ENCODE measurements at places on chromosomes 2 and 18.

GRCh38 chr2:240733803-240734495 is 42.3 kb downstream of the AQP12A start:
- DNase-seq = no peak

DNA sequence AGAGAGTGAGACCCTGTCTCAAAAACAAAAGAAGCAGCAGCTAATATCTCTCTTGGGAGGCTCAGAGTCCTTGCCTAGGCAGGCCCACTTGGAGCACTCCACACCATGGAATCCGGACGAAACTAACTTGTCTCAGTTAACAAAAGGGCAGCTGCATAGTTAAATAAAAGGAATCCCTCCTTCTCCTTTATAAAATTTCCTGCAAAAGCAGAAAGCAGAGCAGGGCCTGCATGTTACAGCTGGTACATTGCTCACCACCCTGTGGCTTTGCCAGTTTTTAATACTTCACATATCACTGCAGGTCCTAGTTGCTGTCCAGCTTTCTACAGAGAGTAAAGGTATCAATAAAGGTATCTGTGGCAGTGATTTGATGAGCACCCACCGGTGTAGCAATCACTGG is 93.6 kb downstream of the ASAP2 start:
- DNase-seq = no peak

GRCh38 chr18:42163321-42163720 is 208.3 kb downstream of the PIK3C3 start:
- no peak for DNase-seq

DNA sequence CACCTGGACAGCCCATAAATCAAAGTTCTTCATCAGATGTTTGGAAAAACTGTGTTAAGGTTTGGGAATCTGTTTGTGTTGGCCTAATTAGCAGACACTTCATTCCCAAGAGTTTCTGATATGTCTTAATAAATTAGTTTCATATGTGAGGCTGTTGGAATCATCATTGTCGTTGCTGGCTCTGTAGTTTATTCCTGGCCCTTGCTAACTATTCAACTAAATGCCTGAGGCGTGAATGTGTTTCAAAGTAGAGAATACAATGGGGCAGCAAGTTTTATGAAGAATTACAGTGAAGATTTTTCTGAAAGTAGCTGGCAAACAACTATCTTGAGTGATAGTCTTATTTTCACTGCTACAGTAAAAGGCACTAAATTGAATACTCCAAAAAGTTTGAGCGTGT is 141.1 kb downstream of the PARD3B start:
- no peak for DNase-seq

GRCh38 chr2:239144713-239144999 is 256.2 kb downstream of the HDAC4 start:
- DNase-seq = no peak

GRCh38 chr2:205772983-205773382 is 90.7 kb downstream of the NRP2 start:
- no peak for DNase-seq

- no peak for DNase-seq
These were observed 56.2 kb downstream of the COBLL1 start for GRCh38 chr2:164785457-164785856.

DNA sequence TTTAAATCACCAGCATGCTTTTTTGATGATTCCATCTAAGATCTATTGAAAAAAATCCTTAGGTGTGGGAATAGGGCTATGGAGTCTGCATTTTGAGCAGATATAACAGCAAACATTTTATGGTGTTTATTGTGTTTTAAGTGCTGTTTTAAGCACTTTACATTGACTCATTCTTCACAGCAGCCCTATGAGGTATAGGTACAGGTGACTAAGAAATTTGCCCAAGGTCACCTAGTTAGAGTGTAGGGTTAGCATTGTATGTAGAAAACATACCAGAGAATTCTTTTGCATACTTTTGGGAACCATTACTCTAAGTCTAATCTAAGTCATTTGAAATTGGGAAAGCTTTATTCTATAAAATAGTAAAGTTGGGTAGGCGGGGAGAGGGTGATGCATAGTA is 31.3 kb downstream of the PPM1B start:
- DNase-seq = no peak
